ENCODE measurements at places on chromosomes 7 and 10.

GRCh38 chr10:122847782-122848604 is 2.3 kb upstream of the CUZD1 start:
- DNase-seq, result no peak

DNA sequence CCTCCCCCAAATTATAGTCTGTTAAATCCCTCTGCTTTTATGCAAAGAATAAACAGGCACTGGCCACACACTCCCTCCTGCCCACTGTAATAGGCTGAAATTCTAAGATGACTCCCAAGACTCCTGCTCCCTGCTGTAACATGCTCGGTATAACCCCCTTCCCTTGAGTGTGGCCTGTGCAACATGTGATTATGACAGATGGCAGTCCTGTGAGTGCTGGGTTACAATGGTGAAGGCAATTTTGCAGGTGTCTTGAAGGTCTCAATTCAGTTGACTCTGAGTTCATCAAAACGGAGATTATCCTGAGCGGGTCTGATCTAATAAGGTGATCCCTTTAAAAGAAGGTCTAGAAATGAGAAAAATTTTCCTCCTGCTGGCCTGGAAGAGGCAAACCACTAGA is 55.9 kb downstream of the CREB3L2 start:
- no peak for DNase-seq

GRCh38 chr7:68929781-68930261 is 668.5 kb upstream of the AUTS2 start:
- DNase-seq, result no peak

- no peak for DNase-seq
Measured at GRCh38 chr7:54360075-54360840, 181.9 kb upstream of the VSTM2A start.

DNA sequence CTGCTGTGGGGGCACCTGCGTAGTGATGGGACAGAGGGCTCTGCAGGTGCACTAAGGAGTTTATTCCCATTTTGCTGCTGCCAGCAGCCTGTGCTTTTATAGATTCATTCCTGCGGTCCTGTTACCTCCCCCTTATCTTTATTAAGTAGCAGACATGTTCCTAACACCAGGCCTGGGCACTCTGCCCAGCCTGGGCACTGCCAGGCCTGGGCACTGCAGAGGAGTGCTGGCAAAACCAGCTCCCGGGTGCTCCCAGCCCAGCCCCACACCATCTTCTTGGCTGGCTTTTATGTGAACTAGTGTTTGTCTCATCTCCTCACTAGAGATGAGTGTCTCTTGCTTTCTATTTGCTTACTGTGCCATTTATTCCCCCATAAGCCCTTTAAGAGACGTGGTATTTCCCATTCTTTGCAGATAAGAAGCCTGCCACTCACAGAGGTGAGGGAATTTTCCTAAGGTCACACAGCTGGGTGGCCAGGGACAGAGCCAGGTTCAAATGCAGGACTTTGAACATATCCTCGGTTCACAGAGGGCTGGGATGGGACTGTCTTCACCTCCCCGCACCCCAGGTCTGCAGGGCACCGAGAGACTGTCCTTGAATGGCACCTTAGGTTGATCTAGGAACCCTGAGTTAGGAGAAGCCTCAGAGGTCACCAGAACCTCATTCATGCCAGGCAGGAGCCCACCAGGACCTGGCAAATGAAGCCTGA is 14.6 kb upstream of the DRGX start:
- DNase-seq, result no peak

Data from stimulated activated CD8-positive, alpha-beta memory T cell treated with anti-CD3 and anti-CD28 coated beads, Interleukin-7, amount 100 ng/mL, for 1 hour (primary cell).